ENCODE measurements at places on chromosomes 3 and 15. TPM values are rescaled to one million over a fixed set of nuclear protein-coding genes. Genes with fewer than 3 reads are reported as not detected.

Gene C3orf52
- 0.47 TPM for total RNA-seq

GRCh38 chr3:19645093-19645492 is 288.9 kb downstream of the EFHB start:
- no peaks in the 10 kb centered on the region for H3K27me3 ChIP-seq
- DNase-seq: no peak
- H3K36me3 ChIP-seq: no peaks in the 10 kb centered on the region
- H3K27ac ChIP-seq: no peak overlapping the region
- H3K4me1 ChIP-seq: no peaks in the 10 kb centered on the region

GRCh38 chr15:56180851-56181250 is 62.8 kb downstream of the RFX7 start:
- H3K27me3 ChIP-seq: no peaks in the 10 kb centered on the region
- H3K4me3 ChIP-seq: no peak overlapping the region
- no peak overlapping the region for H3K27ac ChIP-seq
- DNase-seq: no peak
- no peaks in the 10 kb centered on the region for H3K36me3 ChIP-seq

- H3K4me3 ChIP-seq: peak overlapping the region; percentile 64
- peaks cover 9% of the 10 kb centered on the region for H3K4me1 ChIP-seq
- H3K27me3 ChIP-seq: peaks cover 15% of the 10 kb centered on the region
These were observed 462 bp downstream of the IGDCC3 start for GRCh38 chr15:65377105-65377975.

- peak overlapping the region; percentile 74 for H3K4me3 ChIP-seq
- H3K36me3 ChIP-seq: no peaks in the 10 kb centered on the region
- H3K27ac ChIP-seq: peak overlapping the region; percentile 35
- no peak for DNase-seq
These were observed 785 bp upstream of the IFT57 start for GRCh38 chr3:108222853-108223565.

All from liver (tissue), 10 donors.